Stimulated activated CD4-positive, alpha-beta T cell treated with anti-CD3 and anti-CD28 coated beads, Interleukin-15, amount 100 ng/mL, for 1 hour (primary cell): ENCODE measurements at places on chromosomes 16 and 17.
A peak's percentile ranks its signal among the peaks of the same experiment; 100 is the strongest.

DNA sequence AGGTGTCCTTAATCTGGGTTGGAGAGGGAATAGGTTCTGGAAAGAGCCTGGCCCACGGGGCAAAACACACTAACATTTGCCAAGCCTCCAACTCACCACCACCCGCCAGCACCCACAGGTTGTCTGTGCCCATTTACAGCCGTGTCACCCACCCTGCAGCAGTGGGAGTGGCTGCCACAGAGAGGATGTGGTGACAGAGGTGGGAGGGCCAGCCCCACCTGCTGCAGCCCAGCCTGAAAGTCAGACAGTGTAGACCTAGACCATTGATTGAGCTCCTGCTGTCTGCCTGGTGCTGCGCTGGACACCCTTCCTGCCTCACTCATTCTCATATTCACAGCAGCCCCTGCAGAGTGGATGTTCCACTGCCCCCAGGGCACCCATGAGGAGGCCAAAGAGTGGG, 44.7 kb downstream of the IL21R start:
- peak; percentile 19 for DNase-seq

GRCh38 chr16:12245088-12245920, 268.8 kb downstream of the SNX29 start:
- DNase-seq = no peak

GRCh38 chr16:27404163-27404823, 2.3 kb downstream of the IL21R start:
- no peak for DNase-seq

GRCh38 chr16:62036101-62036801, at the start of gene CDH8:
Gene CDH8 (minus strand): TSS chr16:62036438. CDS start chr16:62021403, 15,035 bp downstream.
- no peak for DNase-seq

DNA sequence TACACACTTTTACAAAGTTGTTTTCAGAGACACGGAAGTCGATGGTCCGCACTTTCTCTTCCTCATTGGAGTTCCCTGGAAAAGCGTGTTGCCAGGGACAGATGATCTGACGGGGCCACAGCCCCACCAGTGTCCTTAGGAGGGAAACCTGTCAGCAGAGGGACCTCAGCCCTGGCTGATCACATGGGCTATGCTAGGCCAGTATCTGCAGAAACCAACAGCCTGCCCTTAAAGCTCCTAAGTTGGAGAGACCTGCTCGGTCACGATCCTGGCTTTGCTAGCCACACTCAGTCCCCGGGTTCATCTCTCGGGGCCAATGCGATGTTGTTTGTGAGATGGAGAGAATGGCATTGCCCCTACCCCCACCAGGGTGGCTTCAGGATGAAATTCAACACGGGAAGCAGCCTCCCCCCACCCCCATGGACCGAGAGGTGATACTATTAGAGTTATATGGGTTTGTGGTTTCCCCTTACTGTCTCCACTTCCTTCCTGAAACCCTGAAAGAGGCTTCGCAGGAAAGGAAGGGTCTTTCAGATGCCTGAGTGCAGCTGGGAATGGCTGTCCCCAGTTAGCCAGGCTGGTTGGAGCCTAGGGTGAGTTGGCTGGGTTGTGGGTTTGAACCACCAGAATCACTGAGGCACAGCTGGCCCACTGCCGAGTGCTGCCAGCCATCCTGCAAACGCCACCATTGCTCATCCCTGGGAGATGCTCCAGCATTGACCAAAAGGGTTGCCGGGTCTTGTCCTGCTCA, 16.6 kb downstream of the RMI2 start:
- DNase-seq = no peak
